ENCODE measurements at places on chromosomes 7 and 10.

DNA sequence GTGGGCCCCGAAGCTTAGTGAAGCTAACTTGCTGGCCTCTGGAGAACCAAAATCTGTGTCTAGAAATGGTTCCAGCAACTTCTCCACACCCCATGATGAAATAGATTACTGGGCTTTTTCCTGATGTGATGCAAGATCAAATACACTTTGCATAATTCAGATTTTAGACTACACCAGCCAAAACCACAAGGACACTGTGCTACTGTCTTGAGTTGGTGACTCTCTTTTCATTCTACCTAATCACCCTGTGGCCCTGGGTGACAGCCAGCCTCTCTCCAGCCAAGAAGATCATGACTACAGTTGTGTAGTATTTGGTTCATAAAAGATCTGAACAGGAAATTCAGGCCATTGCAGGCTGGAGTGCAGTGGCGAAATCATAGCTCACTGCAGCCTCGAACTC, 22.2 kb downstream of the AZGP1 start:
- DNase-seq: no peak

DNA sequence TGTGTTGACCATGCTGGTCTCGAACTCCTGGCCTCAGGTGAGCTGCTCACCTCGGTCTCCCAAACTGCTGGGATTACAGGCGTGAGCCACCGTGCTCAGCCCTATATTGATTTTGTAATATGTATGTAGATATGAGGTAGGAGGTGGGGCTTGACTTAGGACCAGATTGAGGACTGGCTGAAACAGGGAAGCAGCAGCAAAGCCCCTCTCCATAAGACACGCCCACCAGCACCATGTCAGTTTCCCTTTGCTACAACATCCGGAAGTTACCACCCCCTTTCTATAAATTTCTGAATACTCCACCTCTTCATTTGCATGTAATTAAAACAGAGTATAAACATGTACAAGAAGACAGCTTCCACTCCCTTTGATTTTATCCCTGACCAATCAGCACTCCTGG, 47.9 kb upstream of the MYL10 start:
- no peak for DNase-seq

- DNase-seq: no peak
These were observed 245.9 kb downstream of the AHR start for GRCh38 chr7:17544401-17544800.

DNA sequence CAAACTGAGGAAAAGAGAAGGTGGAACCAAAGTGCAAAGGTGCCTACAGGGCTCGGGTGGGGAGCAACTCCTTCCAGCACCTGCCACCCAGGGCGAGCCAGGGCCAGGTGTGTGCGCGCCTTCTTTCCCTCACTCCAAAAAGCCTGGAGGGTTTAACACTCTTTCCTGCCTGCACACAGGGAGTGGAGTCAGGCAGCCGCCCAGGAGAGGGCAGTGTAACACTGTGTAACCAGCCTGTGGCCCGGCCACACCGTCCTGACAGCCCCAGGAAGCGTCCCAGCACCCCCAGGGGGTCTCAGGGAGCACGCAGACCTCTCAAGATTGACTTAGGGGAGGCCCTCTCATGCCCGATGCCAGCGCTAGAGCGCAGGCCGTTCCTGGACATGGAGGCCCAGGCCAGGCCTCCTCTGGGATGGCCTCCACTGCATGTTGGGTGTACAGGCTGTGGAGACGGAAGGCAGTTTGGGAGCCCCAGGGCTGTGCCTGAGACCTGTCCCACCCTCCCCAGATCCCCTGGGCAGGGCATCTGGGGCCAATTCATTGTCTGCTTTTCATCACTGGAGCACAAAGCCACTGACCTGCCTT, 13.4 kb downstream of the BRI3 start:
- peak; percentile 27 for DNase-seq

- no peak for DNase-seq
These were observed 3.9 kb downstream of the HPS6 start for GRCh38 chr10:102069071-102069470.

- no peak for DNase-seq
These were observed 73.3 kb downstream of the ARID5B start for GRCh38 chr10:61974601-61975390.

DNA sequence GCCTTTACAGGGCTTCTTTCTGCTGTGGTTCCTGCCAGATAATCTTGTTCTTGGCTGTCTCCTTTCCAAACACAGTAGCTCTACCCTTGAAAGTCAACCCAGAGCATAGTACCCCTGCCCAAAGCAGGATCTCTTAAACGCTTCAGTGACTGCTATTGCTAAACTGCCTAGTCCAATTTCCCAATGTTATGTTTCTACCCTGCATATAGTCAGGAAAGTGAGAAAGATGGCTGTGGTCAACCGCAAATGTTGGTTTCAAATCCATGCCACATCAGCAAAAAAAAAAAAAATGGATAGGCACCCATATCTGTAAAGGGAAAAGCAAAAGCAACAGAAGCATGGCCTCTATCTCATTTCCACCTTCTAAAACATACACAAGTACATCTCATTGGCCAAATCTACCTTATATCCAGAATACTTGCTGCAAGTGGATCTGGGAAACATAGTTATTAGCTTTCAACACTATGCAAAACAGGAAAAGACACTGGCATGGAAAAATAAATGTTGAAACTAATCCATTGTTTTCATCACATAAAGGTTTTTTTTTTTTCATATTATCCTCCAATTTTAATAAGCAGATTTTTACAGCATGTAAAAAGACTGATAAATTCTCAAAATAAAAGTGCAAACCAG, 59.8 kb downstream of the DNAJC1 start:
- DNase-seq: no peak

GRCh38 chr10:75976681-75977080, 545.3 kb downstream of the LRMDA start:
- no peak for DNase-seq

DNA sequence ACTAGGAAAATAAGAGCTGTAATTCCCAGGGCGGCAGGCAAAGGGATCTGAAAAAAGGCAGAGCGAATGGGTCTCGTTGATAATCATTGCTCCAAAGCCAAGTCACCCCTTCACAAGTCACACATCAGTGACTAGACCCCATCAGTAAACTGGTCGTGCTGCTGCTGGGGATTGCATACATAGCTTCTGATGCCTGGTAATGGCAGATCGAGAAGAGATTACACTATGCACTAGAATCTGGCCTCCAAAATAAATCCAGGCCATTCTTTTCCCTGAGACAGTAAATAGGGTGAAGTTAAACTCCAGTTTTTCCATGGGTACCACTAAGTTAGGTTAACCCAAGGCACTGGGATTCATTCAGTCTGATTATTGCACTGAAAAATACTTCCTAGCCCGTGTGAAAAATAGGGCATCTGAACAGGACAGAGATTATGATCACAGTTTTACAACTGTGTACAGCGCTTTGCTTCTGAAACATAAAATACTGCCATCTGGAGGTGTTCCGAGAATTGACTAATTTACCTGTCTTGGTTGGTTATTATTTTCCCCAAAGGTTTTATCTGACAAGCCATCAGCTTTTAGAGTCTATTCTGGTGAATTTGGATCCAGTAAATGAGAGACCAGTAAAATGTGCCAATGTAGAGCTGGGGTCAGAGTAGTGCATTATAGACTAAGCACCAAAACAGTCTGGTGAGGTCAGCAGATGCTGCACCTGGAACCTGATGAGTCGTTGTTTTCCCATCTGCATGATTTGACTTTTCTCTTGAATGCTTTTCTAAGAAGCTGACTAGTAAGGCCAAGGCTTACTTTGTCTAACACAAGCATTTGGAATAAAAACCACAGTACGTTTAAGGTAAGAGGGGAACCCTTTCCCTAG, 82.9 kb upstream of the AFAP1L2 start:
- DNase-seq: no peak

GRCh38 chr7:27134392-27134791, 3.8 kb upstream of the HOXA4 start:
- no peak for DNase-seq

DNA sequence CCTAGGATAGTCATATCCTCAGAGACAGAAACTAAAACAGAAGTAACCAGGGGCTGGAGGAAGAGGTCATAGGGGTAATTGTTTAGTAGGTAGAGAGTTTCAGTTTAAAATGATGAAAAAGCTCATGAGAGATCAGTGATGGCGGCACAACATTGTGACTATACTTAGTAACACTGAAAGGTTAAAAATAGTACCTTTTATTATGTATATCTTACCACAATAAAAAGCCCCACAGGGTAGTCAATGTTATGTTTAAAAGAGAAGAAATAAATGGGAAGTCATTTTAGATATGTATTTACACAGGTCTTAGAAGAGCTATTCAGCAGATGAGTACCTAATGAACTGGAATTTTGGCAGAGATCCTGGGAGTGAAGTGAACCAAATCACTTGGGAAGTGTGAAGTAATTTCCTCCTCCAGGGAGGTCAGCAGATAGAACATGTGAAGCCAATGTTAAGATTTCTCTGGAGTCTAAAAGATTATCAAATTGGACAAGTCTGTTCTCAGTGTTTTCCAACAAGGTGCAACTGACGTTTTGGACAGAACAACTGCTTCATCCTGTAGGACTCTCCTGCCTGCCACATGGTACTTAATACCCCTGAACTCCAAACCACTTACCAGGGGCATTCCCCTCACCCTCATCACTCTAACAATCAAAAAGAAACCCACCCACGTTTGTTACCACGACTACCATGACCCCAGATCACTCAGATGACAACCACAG, 6.4 kb downstream of the CDCA7L start:
- no peak for DNase-seq

DNA sequence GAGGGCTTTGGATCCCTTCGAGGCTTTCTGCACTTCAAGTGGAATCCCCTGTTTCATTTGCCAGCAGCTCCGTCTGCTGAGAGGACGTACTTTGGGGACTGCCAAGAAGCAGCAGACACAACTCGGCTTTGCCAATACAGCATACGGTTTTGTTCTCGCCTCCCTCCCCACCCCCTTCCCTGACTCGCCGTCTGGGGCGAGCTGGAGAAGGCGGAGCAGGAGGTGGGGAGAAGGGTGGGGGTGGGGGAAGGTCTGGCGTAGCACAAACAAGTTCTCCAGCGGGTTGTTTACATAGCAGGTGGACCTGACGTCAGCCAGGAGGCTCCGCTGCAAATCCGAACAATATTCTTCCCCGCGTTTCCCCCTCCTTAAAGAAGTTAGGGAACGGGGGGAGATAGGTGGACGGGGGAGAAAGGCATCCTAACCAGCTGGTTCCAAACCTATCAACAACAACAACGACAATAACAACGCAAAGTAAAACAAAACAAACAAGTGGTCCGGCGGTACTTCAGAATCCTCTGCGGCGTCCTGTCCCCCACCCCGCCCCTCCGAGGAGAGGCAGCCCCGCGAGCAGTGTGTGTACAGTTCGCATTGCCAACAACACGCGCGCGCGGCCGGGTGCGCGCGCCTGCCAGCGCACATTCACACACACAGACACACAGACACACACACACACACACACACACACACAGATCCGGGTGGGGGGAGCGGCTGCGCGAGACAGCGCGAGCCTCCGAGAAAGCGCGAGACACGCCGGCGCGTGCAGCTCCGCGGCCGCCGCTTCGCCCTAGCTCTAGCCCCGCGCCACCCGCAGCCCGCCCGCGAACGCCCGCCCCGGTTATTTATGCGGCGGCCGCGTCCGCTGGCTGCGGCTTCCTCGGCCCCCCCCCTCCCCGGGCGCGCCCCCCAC, 167.0 kb upstream of the PPP1R3A start:
- DNase-seq: no peak

- no peak for DNase-seq
These were observed 255.5 kb downstream of the AGMO start for GRCh38 chr7:15306296-15306695.

DNA sequence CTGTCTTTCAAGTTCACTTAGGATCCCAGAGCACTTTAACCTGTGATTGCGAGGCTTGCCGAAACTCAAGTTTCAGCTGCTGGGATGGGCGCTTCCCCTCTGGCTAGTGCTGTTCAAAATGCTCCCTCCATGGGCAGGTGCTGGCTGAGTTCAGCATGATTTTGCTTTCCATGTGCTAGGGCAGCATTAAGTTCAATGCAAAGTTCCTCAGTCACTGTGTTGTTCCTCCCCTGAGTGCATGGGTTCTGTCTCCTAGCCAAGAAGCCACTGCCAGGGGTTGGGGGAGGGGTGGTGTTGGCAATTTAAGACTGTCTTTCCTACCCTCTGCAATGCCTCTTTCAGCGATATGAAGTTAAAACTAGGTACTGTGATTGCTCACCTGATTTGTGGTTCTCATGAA, 56.5 kb upstream of the HELLS start:
- no peak for DNase-seq

DNA sequence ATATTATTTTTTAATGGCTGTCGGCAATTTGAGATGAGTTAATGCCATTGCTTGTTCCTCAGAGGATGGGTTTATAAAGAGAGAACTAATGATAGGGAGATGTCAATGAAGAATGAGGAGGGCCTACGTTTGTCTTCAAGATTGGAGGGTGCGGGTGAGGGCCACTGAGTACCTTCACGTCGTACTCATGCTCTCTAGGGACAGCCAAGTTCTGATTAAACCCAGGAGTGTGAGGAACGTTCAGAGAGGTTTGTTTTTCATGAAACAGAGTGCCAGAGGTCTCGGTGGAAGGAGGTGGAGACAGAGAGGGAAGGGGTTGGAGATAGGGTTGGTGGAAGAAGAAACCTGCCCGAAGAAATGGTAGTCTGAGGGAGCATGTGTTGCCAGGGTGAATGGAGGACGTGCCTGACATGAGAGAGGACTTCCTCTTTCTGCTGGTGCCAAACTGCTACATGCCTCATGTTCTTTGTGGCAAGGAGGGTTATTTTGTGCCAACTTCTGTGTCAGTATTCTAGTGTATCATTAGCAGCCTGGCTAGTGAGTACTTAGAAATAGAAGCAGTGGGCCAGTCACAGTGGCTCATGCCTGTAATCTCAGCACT, 8.9 kb downstream of the DHTKD1 start:
- no peak for DNase-seq

- no peak for DNase-seq
These were observed 1.2 kb downstream of the RARRES2 start for GRCh38 chr7:150340024-150340749.

GRCh38 chr10:75287697-75288096, 51.9 kb upstream of the COMTD1 start:
- DNase-seq: no peak

- DNase-seq: no peak
These were observed 5.2 kb upstream of the OTUD1 start for GRCh38 chr10:23433701-23434100.

- no peak for DNase-seq
These were observed 78.3 kb downstream of the WIPF3 start for GRCh38 chr7:29884399-29885272.

GRCh38 chr10:108166401-108166800, 1001.9 kb upstream of the SORCS1 start:
- no peak for DNase-seq

GRCh38 chr7:69775231-69775771, 177.0 kb downstream of the AUTS2 start:
- DNase-seq: no peak

GRCh38 chr7:5677538-5678294, 103.7 kb downstream of the RNF216 start:
- peak; percentile 23 for DNase-seq

DNA sequence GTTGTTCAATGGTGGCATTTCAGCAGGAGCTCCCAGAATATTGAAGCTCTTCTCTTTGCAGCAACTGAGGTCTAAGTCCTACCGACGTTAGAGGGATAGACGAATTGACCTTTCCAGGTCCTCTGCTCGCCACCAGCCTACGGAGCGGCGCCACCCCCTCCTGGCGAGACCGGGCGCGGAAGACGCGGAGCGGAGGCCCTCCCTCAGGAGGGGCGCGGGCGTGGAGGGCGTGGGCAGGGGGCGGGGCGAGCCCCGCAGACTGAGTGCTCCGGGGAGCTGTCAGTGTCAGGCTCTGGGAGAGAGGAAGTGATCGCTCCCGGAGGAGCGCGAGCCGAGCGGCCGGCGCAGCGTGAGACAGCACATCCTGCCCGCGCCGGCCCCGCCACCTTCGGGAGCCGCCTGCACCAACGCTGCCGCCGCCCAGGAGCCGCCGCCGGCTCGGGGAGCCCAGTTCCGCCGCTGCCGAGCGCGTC, at the start of gene DYNC1I1:
Gene DYNC1I1, plus strand, starts transcription at position 257 of the 473 bp plus-strand sequence. CDS start 32,176 bp downstream, outside the sequence.
- DNase-seq: no peak

GRCh38 chr7:33885290-33886148, 19.8 kb upstream of the BMPER start:
- no peak for DNase-seq

Data from hematopoietic multipotent progenitor cell treated with erythropoietin and hydrocortisone succinate and interleukin-3 and kit ligand, for 15 days (in vitro differentiated cells).